ENCODE measurements at places on chromosomes 11 and 22. TPM values are rescaled to one million over a fixed set of nuclear protein-coding genes. Genes with fewer than 3 reads are reported as not detected.

The MMP10 gene
- total RNA-seq: not detected

The IGLL1 gene
- not detected for total RNA-seq

The TCN1 gene
- total RNA-seq: not detected

The ZNF214 gene
- not detected for total RNA-seq

The CDCA5 gene
- 128 TPM for total RNA-seq

The OR51I1 gene
- not detected for total RNA-seq

The KCTD14 gene
- total RNA-seq: 0.23 TPM

The MS4A6E gene
- total RNA-seq: not detected

The DEFB131B gene
- total RNA-seq: not detected

The KRTAP5-9 gene
- total RNA-seq: not detected

The GALNT18 gene
- 2.0 TPM for total RNA-seq

The SYT12 gene
- not detected for total RNA-seq

The OR8D4 gene
- total RNA-seq: not detected

The DDI1 gene
- not detected for total RNA-seq

The DEPDC7 gene
- 5.5 TPM for total RNA-seq

The CARD18 gene
- not detected for total RNA-seq

The PLEKHA7 gene
- 3.6 TPM for total RNA-seq

Measured in activated naive CD4-positive, alpha-beta T cell treated with anti-CD3 and anti-CD28 coated beads, Interleukin-2, amount 50 U/mL, for 72 hours (primary cell).